ENCODE measurements at places on chromosomes 2 and 18.

DNA sequence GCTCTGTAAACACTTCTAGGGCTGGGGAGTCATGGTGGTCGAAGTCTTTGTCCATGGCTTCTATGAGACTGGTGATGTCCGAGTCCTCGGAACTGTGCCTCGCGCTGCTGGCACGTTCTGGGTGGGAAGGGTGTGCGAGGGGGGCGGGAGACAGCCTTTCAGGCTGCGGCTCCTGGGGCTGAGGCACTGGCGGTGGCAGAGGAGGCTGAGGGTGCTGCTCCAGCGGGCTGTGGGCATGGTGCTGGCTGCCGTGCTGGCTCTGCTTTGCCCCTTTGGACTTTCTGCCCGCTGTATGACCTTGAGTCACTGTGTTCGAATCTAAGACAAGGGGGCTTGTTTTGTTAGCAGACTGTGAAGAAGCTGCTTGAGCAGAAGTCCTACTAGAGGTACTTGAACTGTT, 79.0 kb downstream of the ZAP70 start:
- no peak for DNase-seq

DNA sequence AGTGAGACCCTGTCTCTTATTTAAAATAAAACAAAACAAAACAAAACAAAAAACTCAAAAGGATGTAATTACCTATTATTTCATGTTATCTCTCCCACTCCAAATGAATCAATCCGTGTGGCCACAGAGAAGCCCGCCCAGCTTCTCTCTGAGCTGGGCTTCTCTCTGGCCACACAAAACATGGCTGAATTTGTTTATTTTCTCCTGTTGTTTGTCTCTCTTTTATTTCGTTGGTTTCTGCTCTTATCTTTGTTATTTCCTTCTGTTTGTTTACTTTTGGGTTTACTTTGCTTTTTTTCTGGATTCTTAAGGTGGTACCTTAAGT, 1.5 kb upstream of the TRABD2A start:
- no peak for DNase-seq

GRCh38 chr2:33146102-33146501, 199.3 kb downstream of the LTBP1 start:
- no peak for DNase-seq

DNA sequence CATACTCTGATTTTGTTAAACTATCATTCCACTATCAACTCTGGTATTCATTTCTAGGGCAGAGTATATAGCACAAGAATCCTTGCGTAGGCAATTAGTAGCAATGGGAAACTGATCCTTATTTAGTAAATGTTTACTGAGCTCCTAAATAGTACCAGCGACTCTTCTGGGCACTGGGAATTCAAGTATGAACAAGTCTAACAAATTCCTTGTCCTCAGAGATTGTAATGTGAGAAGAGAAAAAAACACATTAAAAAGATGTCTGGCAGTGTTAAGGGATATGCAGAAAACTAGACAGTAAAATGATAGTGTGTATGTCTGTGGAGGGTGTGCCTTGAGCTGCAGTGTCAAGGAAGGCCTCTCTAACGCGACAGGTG, 721 bp downstream of the METTL5 start:
- DNase-seq, result no peak

- no peak for DNase-seq
Measured at GRCh38 chr2:37391711-37392110, 47.3 kb downstream of the QPCT start.

DNA sequence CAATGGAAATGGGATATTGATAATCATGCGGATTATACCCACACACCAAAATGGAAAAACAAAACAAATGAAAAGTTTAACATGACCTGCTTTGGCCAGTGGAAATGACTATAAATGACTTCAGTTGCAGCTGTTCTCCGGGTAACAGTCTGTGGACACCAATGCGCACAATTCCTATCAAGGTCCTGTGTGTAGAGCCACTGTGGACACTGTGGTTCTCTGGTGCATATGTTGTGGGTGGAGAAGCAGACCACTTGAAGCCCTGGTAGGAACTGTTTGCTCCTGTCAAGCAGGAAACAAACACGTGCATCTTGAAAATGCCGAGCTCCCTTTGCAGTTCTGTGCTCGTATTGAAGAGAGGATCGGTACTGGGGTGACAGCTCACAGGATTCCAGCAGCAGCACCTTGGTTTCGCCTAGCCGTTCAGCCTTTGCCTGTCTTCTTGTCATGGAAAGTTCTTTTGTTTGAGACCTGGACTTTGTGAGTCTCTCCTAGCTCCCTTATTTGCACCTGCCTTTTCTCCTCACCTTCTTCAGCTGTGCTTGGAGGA, 32.9 kb downstream of the NCK2 start:
- no peak for DNase-seq

DNA sequence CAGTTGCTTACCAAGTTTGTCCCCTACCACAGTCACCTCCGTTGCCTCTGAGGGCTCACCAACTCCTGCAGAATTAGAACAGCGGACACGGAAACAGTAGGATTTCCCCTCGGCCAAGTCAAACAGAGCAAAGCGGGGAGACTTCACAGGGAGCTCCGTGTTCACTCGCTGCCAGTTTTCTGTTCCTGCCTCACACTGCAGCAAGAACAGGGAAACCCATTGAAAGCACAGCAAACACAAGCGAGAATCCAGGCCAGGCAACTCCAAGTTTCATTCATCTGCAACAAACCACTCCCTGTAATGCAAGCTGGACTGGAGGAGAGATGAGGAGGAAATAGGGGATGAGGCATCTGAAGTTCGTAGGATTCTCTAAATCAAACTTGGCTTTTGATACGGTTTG, 84.2 kb downstream of the MYOM1 start:
- no peak for DNase-seq

- DNase-seq, result no peak
Measured at GRCh38 chr2:8647462-8647857, 34.4 kb upstream of the ID2 start.

DNA sequence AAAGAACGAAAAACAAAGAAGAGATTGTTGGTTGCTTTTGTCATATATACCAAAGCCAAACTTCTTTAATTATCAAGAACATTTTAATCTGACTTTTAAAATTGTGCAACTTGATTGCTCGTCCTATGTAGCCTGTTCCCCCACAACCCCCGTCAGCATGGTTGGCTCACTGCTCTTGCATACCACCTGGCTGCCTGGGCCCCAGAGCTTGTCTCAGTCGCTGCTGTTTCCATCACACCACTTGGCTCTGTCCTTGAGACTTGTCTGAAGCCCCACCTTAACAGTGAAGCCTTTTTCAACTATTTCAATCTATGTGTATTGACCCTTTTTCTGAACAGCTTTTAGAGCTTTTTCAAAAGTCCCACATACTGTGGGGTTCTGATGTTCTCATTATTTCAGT, 270.8 kb downstream of the ZNF407 start:
- no peak for DNase-seq

- no peak for DNase-seq
Measured at GRCh38 chr18:2002151-2002550, 569.2 kb downstream of the METTL4 start.

- no peak for DNase-seq
Measured at GRCh38 chr2:133287709-133288108, 280.6 kb downstream of the NCKAP5 start.

DNA sequence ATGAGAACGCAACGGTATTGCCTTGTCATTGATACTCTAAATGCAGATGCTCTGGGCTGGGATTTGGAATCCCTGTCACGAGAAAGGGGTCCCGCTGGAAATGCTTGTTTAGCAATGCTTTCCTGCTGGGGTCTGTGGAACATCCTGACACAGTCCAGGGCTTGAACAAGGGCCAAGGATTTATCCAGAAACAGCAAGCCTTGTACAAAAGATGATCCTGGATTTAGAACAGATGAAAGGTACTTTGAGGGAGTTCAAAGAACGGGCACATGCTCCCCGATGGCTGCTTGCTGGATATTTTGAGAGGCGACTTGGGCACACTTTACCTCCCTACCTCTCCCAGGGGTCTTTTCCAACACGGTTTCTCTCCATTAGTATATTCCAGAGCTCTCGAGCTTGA, 108.1 kb upstream of the CELF4 start:
- no peak for DNase-seq

DNA sequence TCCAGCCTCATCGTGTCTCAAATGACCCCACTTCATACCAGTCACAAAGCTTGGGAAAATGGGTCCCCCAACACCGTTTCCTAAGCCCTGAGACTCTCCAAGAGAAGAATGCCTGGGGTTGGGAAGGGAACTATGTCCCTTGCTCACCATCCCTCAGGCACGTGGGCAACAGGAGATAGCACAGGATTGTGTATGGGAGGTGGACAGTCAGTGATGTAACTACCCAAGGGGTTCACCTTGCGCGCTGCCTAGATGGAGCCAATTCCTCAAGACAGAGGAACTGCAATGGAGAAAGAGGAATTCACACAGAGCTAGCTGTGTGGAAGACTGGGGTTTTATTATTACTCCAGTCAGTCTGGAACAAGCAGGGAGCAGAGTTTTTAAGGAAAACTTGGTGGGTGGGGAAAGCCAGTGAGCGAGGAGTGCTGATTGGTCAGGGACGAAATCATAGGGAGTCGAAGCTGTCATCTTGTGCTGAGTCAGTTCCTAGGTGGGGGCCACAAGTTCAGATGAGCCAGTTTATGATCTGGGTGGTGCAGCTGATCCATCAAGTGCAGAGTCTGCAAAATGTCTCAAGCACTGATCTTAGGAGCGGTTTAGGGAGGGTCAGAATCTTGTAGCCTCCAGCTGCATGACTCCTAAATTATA, 13.8 kb upstream of the CXCR1 start:
- no peak for DNase-seq

DNA sequence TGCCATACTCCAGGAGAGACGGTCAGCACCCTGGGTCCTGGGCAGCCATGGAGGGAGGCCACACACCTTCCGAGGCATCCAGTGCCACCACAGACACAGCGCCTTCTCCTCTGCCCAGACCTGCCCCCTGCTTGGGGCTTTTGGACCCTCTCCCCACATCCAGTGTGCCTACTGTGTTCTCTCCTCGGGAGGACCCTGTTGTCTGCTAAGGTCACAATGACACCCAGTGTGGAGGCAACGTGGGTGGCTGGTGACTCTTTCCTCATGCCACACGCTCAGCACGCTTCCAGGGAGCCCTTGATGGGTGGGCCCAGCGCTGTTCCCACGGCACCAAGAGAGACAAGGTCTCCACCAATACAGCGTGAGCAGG, 251.9 kb downstream of the EIPR1 start:
- DNase-seq, result no peak

Data from kidney capillary endothelial cell (primary cell).